Osteoblast (primary cell): ENCODE measurements at places on chromosomes 6 and 20. TPM values are rescaled to one million over a fixed set of nuclear protein-coding genes. Genes with fewer than 3 reads are reported as not detected.

Gene MCCD1
- not detected in 2 replicates for total RNA-seq

Gene TMEM244
- total RNA-seq = not detected in 2 replicates

Gene PTPRA
- 44.2 and 51.0 TPM in 2 replicates for total RNA-seq

Gene CCN2
- 221 and 272 TPM in 2 replicates for total RNA-seq

Gene PAQR8
- total RNA-seq = 3.5 and 3.6 TPM in 2 replicates

Gene TAB2
- 28.2 and 34.8 TPM in 2 replicates for total RNA-seq

Gene RRAGD
- 3.3 and 4.7 TPM in 2 replicates for total RNA-seq

Gene DEFB127
- not detected in 2 replicates for total RNA-seq

Gene C20orf202
- under 0.01 TPM in 1 of 2 replicates, not detected in the other for total RNA-seq

Gene DBNDD2
- 8.7 and 13.0 TPM in 2 replicates for total RNA-seq

Gene DEFB125
- total RNA-seq = not detected in 2 replicates

Gene DEFB132
- not detected in 2 replicates for total RNA-seq

Gene TTK
- total RNA-seq = 4.0 and 4.4 TPM in 2 replicates

Gene EIF2S2
- total RNA-seq = 139 and 148 TPM in 2 replicates

Gene BTN1A1
- under 0.01 TPM in 2 replicates for total RNA-seq

Gene EGFL8
- total RNA-seq = 0.29 and 0.36 TPM in 2 replicates

Gene FAM209B
- 0.36 TPM in 1 of 2 replicates, not detected in the other for total RNA-seq

Gene MOG
- total RNA-seq = not detected in 2 replicates

Gene WDR46
- 85.7 and 86.9 TPM in 2 replicates for total RNA-seq

Gene NOX3
- not detected in 2 replicates for total RNA-seq

Gene RUNX2
- total RNA-seq = 30.0 and 35.4 TPM in 2 replicates
